ENCODE measurements at places on chromosomes 3 and 15. TPM values are rescaled to one million over a fixed set of nuclear protein-coding genes. Genes with fewer than 3 reads are reported as not detected.

Gene LRCH3
- total RNA-seq, result 80.2 TPM

Gene GOLGA8J
- total RNA-seq, result 11.5 TPM

Gene TMEM108
- total RNA-seq, result 16.1 TPM

Gene CORO2B
- 1.4 TPM for total RNA-seq

Gene SLC24A5
- total RNA-seq, result not detected

Gene C3orf20
- total RNA-seq, result 3.8 TPM

Gene DNAJA4
- 88.4 TPM for total RNA-seq

Gene PLSCR2
- 6.5 TPM for total RNA-seq

Gene A4GNT
- not detected for total RNA-seq

DNA sequence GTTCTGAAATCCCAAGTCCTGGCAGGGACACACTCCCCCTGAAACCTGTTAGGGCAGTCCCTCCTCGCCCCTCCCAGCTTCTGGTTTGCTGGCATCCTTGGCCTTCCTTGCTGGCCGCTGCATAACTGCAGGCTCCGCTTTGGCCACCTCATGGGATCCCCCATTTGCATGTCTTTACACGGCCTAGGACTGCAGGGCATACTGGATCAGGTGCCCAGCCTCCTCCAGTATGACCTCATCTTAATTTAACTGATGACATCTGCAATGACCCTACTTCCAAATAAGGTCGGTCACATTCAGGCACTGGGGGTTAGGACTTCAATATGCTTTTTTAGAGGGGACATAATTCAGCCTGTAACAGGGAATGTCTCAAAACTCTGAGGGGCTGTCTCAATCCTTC lies 173.3 kb downstream of the RAB11A start:
- no peak for DNase-seq
- no peaks in the 10 kb centered on the region for H3K36me3 ChIP-seq
- H3K27me3 ChIP-seq, result no peaks in the 10 kb centered on the region
- H3K4me1 ChIP-seq, result no peaks in the 10 kb centered on the region
- H3K4me3 ChIP-seq, result no peak overlapping the region

DNA sequence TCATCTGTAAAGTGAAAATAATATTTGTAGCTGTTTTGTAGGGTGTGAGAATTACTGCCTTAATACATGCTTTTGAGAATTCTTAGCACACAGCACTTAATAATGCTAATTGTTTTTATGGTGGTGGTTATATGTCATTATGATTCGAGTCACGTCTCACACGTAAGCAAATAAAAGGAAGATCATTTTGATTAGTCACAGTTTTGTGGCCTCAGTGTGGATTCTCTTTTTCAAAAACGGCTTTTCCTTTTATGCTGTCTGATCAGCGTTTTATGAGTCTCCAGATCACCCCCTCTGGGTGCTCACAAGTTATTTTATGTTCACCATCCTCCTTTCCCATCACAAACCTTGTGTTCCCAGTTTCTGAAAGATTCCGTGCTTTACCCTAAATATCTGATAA lies 255.6 kb upstream of the CNTN4 start:
- H3K27me3 ChIP-seq, result no peaks in the 10 kb centered on the region
- no peaks in the 10 kb centered on the region for H3K4me1 ChIP-seq
- H3K27ac ChIP-seq, result no peak overlapping the region
- no peaks in the 10 kb centered on the region for H3K36me3 ChIP-seq
- H3K4me3 ChIP-seq, result no peak overlapping the region

- DNase-seq, result no peak
- no peaks in the 10 kb centered on the region for H3K4me1 ChIP-seq
- H3K36me3 ChIP-seq, result no peaks in the 10 kb centered on the region
- H3K4me3 ChIP-seq, result no peak overlapping the region
- no peaks in the 10 kb centered on the region for H3K27me3 ChIP-seq
- no peak overlapping the region for H3K27ac ChIP-seq
Observed at GRCh38 chr15:97144377-97144711, 813.8 kb downstream of the NR2F2 start.

- H3K4me3 ChIP-seq, result no peak overlapping the region
- H3K27me3 ChIP-seq, result no peaks in the 10 kb centered on the region
- no peak overlapping the region for H3K27ac ChIP-seq
- H3K4me1 ChIP-seq, result no peaks in the 10 kb centered on the region
- H3K36me3 ChIP-seq, result no peaks in the 10 kb centered on the region
Observed at GRCh38 chr3:105731686-105732085, 137.1 kb downstream of the CBLB start.

DNA sequence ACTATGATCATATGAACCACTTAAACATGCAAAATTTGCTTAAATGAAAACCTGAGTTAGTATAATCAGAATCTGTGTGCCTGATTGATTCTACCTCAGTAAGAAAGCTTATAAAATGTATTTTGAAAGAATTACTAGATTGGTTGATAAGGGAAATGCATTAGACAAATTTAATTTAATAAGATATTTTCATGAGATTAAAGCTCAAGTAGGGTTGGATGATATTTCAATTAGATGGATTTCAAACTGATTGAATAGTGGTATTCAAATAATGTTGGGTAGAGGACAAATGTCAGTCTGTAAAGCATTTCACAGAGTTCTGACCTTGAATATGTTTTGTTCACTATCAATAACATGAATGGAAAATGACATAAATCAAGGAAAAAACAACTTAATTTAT lies 780.4 kb upstream of the ALCAM start:
- H3K27ac ChIP-seq, result no peak overlapping the region
- DNase-seq, result no peak
- H3K4me3 ChIP-seq, result no peak overlapping the region
- H3K27me3 ChIP-seq, result no peaks in the 10 kb centered on the region

- no peak for DNase-seq
- H3K27ac ChIP-seq, result no peak overlapping the region
- H3K4me1 ChIP-seq, result no peaks in the 10 kb centered on the region
- H3K4me3 ChIP-seq, result no peak overlapping the region
- no peaks in the 10 kb centered on the region for H3K36me3 ChIP-seq
- no peaks in the 10 kb centered on the region for H3K27me3 ChIP-seq
Observed at GRCh38 chr3:106176734-106177133, 307.9 kb upstream of the CBLB start.

DNA sequence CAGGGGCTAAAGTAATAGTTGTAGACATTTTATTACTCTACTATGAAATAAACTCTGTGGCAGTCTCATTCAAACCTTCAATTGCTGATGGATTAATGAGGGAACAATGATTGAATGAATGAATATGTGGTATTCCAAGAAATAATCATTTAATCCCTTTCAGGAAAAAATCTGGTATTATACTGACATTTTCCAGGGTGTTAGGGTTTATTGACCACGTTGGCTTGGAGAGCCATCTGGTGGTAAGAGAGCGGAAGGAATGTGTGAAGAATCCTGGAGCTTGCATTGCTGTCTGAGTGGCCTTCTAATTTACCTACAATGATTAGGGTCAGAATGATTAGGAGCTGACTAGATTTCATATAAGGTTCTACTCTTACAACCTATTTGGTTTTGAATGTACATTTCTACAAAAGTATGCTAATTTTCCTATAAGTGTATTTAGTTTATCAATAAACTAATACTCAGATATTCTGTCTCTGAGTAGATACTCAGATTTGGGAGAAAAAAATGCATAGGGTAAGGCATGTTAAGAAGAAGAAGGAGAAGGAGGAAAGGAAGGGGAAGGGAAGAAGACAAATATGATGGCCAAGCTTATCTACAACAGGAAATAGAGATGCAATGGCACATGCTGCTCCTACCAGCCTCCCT lies 249.9 kb downstream of the ROBO1 start:
- DNase-seq, result peak; percentile 36
- H3K4me3 ChIP-seq, result no peak overlapping the region
- no peaks in the 10 kb centered on the region for H3K27me3 ChIP-seq
- H3K27ac ChIP-seq, result no peak overlapping the region

DNA sequence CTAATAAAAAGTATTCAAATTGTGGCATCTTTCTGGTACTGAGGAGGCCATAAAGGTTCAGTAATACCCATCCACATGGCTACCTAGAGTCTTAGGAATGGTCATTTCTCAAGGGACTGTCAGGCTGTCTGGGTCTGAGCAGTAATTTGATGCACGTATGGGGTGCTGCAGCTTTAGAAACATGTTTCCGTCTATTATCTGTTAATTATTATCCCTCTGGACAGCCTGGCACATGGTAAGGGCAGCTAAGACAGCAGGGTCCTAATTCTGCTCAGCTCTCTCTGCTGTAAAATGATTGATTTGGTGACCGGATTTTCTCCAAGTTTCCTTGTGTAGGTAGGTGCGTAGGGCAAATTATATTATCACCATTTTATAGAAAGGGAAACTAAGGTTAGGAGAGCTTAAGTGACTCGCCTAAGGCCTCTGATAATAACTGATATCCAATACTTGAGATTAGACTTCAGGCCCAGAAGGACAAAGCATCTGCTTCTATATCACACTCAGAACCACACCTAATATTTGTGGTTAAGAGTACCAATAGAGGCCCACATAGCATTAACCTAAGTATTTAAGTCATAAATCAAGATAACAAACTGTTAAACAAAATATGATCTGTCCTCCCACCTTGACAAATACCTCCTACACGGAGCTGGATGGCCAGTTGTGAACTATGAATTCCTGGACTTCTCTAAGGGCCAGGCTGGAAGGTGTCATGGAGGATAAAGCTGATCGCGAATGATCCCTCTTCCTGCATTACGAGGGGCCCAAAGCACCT lies 2.9 kb upstream of the RAP2B start:
- H3K36me3 ChIP-seq, result no peaks in the 10 kb centered on the region
- no peak overlapping the region for H3K27ac ChIP-seq
- H3K4me1 ChIP-seq, result no peaks in the 10 kb centered on the region
- H3K27me3 ChIP-seq, result no peaks in the 10 kb centered on the region
- H3K4me3 ChIP-seq, result no peak overlapping the region

DNA sequence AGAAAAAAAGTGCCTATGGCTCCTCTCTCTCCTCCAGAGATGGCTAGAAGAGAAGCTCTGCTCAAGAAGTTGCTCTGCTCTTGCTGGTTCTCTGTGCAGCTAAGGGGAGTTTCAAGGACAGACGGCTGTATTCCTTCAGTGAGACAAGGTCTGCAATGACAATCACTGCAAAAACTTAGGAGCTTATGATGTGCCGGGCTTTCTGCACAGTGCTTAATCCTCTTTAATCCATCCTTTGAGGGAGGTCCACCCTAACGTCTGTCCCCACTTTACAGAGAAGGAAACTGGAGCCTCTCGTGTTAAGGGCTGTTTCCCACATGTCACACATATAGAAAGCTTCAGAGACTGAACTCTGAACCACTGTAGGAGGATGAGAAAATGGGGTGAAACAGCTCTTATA lies 260.6 kb downstream of the MEX3B start:
- no peak for DNase-seq
- H3K4me3 ChIP-seq, result no peak overlapping the region
- H3K27me3 ChIP-seq, result no peaks in the 10 kb centered on the region
- no peak overlapping the region for H3K27ac ChIP-seq

DNA sequence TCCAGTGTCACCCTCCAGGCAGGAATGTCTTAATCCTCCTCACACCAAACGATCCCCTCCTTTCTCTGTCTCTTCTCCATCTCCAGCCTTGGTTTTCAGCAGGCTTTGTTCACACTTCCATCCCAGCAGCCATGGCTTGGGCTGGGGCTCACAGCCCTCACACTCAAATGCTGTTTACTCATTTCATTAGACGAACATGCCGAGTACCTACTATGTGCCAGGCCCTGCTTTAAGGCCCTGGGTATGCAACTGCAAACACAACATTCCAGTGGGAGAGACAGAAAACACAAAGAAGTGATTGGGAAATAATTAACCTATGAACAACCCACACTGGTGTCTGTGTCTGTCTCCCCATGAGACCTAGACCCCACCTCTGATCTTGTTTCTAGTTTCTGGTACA lies 43.9 kb downstream of the LYZL4 start:
- H3K27me3 ChIP-seq, result no peaks in the 10 kb centered on the region
- no peak for DNase-seq
- H3K4me1 ChIP-seq, result no peaks in the 10 kb centered on the region

- no peaks in the 10 kb centered on the region for H3K36me3 ChIP-seq
- H3K27ac ChIP-seq, result no peak overlapping the region
- H3K27me3 ChIP-seq, result no peaks in the 10 kb centered on the region
- DNase-seq, result no peak
- no peak overlapping the region for H3K4me3 ChIP-seq
- no peaks in the 10 kb centered on the region for H3K4me1 ChIP-seq
Observed at GRCh38 chr15:70410371-70410985, 312.8 kb upstream of the TLE3 start.

DNA sequence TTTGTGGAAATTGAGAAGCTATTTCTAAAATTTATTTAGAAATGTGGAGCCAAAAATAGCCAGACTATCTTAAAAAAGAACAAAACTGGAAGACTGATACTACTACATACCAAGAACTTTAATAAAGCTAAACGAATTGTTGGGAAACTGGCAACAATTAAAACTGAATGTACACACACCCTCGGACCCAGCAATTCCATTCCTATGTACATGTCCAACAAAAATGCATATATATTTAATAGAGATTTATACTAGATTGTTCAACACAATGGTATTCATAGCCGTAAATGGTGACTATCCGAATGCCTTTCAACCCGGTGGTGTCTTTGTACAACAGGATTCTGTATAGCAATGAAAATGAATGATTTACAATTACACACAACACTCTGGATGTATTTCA lies 136.5 kb upstream of the RASGRP1 start:
- H3K4me1 ChIP-seq, result no peaks in the 10 kb centered on the region
- no peak overlapping the region for H3K27ac ChIP-seq
- no peaks in the 10 kb centered on the region for H3K27me3 ChIP-seq
- no peak overlapping the region for H3K4me3 ChIP-seq

DNA sequence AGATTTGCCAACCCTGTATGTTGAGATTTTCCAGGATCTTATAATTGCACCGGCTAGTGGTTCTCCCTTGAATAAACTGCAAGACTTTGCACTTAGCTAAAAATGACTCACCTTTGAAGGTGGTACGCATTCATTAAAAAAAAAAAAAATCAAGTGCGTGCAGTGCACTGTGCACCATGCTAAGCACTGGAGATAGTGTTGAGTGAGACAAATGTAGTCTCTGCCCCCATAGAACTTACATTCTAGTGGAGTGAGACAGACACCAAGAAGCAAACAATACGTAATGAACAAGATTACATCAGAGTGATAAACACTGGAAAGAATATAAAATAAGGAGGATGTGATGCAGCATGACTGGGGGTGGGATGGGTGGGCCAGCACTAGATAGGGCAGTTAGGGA lies 69.4 kb downstream of the ITPR1 start:
- DNase-seq, result no peak
- no peak overlapping the region for H3K27ac ChIP-seq
- H3K27me3 ChIP-seq, result no peaks in the 10 kb centered on the region
